ENCODE measurements at places on chromosomes 7 and 10. TPM values are rescaled to one million over a fixed set of nuclear protein-coding genes. Genes with fewer than 3 reads are reported as not detected.

DNA sequence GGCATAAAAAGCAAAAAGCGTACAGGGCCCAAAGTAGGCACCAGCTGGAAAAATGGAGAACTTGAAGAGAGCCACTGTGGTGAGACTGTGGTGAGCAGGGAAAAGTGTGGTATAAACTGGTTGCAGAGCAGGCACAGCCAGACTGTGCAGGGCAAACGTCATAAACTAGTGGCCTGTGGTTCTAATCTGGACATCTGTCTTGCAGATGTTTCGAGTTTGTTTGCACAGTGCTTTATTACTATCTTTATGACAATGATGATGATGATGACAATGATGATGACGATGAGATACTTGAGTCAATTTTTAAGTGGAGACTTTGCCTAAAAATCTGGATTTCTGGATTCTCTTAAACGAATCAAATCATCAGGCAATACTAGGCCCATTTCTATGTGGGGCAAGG is 45.7 kb downstream of the SEMA3C start:
- H3K36me3 ChIP-seq: no peaks in the 10 kb centered on the region
- H3K4me1 ChIP-seq: no peaks in the 10 kb centered on the region
- no peaks in the 10 kb centered on the region for H3K27me3 ChIP-seq
- H3K4me3 ChIP-seq: no peak overlapping the region
- DNase-seq: no peak
- H3K27ac ChIP-seq: no peak overlapping the region

- H3K36me3 ChIP-seq: peaks cover 20% of the 10 kb centered on the region
- peak overlapping the region; percentile 63 for H3K27ac ChIP-seq
- no peaks in the 10 kb centered on the region for H3K27me3 ChIP-seq
- DNase-seq: no peak
- no peak overlapping the region for H3K4me3 ChIP-seq
These were observed 147.2 kb upstream of the KLF14 start for GRCh38 chr7:130881091-130881798.

DNA sequence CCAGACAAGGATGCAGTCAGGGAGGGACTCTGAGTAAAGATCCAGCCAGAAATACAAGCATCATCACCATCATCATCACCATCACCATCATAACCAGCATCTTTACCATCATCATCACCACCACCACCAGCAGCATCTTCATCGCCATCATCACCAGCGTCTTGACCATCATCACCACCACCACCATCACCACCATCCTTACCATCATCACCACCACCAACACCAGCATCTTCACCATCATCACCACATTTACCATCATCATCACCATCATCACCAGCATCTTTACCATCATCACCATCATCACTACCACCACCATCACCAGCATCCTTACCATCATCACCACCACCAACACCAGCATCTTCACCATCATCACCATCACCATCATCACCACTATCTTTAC is 44.1 kb upstream of the CPXM2 start:
- H3K36me3 ChIP-seq: no peaks in the 10 kb centered on the region
- H3K27me3 ChIP-seq: no peaks in the 10 kb centered on the region
- no peaks in the 10 kb centered on the region for H3K4me1 ChIP-seq
- DNase-seq: no peak
- no peak overlapping the region for H3K27ac ChIP-seq

GRCh38 chr7:31000161-31000693 is 36.5 kb downstream of the GHRHR start:
- H3K4me3 ChIP-seq: no peak overlapping the region
- H3K36me3 ChIP-seq: no peaks in the 10 kb centered on the region
- no peak overlapping the region for H3K27ac ChIP-seq
- DNase-seq: peak; percentile 24

DNA sequence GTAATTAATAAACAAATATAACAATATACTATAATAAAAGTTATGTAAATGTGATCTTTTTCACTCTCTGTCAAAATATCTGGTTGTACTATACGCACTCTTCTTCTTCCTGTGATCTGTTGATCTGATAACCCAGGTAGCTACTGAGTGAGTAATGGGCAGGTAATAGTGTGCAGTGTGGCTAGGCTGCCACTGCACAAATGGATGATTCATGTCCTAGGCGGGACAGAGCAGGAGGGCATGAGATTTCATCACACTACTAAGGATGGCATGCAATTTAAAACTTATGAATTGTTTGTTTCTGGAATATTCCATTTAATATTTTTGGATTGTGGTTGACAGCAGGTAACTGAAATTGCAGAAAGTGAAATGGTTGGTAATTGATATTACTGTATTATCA is 44.5 kb downstream of the TAS2R16 start:
- H3K4me3 ChIP-seq: no peak overlapping the region
- no peaks in the 10 kb centered on the region for H3K27me3 ChIP-seq
- H3K27ac ChIP-seq: no peak overlapping the region
- no peak for DNase-seq

DNA sequence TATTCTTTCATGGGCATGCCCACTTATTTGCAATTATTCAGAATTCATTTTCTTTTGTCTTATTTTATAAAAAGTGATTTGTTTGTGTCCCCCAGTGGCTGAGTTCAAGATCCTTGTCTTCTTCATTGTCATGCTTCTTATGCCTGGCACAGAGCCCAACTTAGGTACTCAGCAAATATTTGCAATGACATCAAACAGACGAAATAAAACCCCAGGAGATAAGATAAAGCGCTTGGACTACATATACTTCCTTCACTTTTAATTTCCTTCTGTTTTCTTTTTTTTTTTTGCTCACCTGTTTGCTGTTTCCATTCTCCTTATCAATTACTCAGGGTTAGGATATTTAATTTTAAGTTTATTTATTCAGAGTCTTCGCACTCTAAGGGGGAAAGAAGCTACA is 225.0 kb downstream of the SDHAF3 start:
- no peak for DNase-seq
- no peaks in the 10 kb centered on the region for H3K4me1 ChIP-seq

LRRC61 gene
- 9.6 TPM for total RNA-seq

GRCh38 chr10:1117651-1118050 is 61.5 kb downstream of the WDR37 start:
- no peak overlapping the region for H3K27ac ChIP-seq
- no peaks in the 10 kb centered on the region for H3K36me3 ChIP-seq
- no peak overlapping the region for H3K4me3 ChIP-seq

DNA sequence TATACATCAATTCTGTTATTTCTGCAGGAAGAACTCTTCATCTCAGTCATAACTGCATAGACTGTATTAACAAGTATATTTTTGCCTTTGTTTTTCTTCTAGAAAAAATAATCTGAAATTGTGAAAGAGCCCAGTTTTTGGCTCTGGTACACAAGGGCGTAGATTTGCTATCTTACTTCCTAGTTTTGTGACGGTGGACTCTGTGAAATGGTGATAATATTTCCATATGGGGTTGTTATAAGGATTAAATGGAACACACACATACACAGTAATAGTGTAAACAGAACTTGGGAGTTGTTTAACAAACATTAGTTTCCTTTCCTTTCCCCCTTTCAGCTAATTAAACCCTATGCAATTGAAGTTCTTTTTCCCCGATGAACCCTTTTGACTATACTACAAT is 108.7 kb downstream of the MKLN1 start:
- H3K4me1 ChIP-seq: no peaks in the 10 kb centered on the region
- H3K36me3 ChIP-seq: peaks cover 31% of the 10 kb centered on the region
- DNase-seq: no peak
- H3K4me3 ChIP-seq: no peak overlapping the region
- no peaks in the 10 kb centered on the region for H3K27me3 ChIP-seq
- H3K27ac ChIP-seq: no peak overlapping the region

GRCh38 chr7:31563522-31563921 is 49.6 kb downstream of the ITPRID1 start:
- H3K36me3 ChIP-seq: no peaks in the 10 kb centered on the region
- H3K4me1 ChIP-seq: no peaks in the 10 kb centered on the region
- no peak for DNase-seq
- H3K27me3 ChIP-seq: no peaks in the 10 kb centered on the region

Data from tibial nerve (tissue), 4 donors.